ENCODE measurements at places on chromosomes 4 and X. TPM values are rescaled to one million over a fixed set of nuclear protein-coding genes. Genes with fewer than 3 reads are reported as not detected.

DNA sequence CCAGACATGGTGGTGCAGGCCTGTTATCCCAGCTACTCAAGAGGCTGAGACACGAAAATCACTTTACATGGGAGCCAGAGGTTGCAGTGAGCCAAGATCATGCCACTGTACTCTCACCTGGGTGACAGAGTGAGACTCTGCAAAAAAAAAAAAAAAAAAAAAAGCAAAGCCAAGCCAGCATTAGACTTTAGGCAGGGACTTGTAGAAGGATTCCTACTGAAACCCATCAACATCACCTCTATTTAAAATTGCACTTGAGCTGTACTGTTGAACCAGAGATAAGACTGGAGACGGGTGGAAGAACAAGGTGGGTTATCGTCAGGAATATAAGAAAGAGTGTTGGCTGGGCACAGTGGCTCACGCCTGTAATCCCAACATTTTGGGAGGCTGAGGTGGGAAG, 15.7 kb upstream of the AFAP1 start:
- peaks cover 4% of the 10 kb centered on the region for H3K4me1 ChIP-seq
- H3K4me3 ChIP-seq: no peak overlapping the region
- no peaks in the 10 kb centered on the region for H3K27me3 ChIP-seq
- peaks cover 2% of the 10 kb centered on the region for H3K36me3 ChIP-seq

GRCh38 chr4:87953826-87954225, 21.7 kb upstream of the SPP1 start:
- H3K4me3 ChIP-seq: no peak overlapping the region
- H3K4me1 ChIP-seq: peaks cover 29% of the 10 kb centered on the region
- peak overlapping the region; percentile 45 for H3K27ac ChIP-seq
- no peaks in the 10 kb centered on the region for H3K36me3 ChIP-seq

DNA sequence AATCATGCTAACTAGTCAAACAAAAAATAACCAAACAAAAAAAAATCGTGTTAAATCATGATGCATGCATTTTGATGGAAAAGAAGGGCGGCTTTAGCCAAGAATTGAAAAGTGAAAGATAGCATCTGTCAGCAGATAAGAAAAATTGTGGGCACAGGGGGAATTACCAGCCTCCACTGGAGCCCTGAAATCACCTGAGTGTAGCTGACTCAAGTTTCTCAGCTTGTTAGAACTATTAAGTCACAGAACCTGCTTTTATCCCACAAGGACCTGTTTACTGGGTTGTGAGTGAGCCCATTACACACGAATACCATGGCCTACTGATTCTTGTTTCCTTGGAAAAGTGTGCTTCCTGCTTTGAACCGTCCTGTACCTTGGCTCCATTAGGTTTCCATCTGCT, 85.2 kb downstream of the COX18 start:
- no peak overlapping the region for H3K4me3 ChIP-seq
- H3K4me1 ChIP-seq: no peaks in the 10 kb centered on the region
- H3K27ac ChIP-seq: no peak overlapping the region

- no peak overlapping the region for H3K27ac ChIP-seq
- no peak for DNase-seq
- peaks cover 17% of the 10 kb centered on the region for H3K4me1 ChIP-seq
- H3K36me3 ChIP-seq: no peaks in the 10 kb centered on the region
- H3K27me3 ChIP-seq: no peaks in the 10 kb centered on the region
- H3K4me3 ChIP-seq: no peak overlapping the region
These were observed 17.0 kb downstream of the ADGRA3 start for GRCh38 chr4:22498866-22499265.

GRCh38 chr4:89221167-89221867, 86.3 kb downstream of the GPRIN3 start:
- no peak overlapping the region for H3K27ac ChIP-seq
- no peak overlapping the region for H3K4me3 ChIP-seq
- no peaks in the 10 kb centered on the region for H3K36me3 ChIP-seq
- no peaks in the 10 kb centered on the region for H3K27me3 ChIP-seq
- DNase-seq: no peak

DNA sequence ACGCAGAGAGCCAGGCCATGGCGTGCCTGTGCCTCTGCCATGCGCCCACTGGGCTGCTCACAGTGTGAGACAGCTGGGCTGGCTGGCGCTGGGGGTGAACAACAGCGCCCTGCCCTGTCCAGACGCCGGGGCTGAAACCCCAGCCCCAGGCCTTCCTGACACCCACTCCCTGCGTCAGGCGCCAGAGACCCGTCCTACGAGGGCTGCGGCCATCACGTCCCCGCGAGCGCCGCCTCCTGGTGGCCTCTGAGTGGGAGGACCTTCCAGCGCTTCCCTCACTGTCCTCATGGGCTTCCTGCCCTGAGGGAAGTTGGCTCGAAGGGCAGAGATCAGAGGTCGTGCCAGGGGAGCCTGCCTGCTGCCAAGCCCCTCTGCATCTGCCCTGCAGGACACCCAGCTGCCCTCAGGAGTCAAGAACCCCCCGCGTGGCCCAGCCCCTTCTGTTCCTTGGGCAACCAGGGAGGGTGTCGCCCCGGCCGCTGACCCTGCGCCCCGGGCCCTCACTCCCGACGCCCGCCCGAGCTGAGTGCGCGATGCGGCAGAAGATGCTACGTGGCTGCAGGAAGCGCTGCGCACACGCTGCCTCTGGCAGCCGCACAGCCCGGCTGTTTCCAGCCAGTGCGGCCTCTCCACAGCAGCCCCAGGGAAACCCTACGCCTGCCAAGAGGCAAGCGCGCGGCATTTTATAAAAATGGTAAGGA, 16.2 kb downstream of the NELFA start:
- H3K4me3 ChIP-seq: no peak overlapping the region
- H3K27ac ChIP-seq: no peak overlapping the region
- peaks cover 7% of the 10 kb centered on the region for H3K36me3 ChIP-seq
- H3K27me3 ChIP-seq: no peaks in the 10 kb centered on the region
- no peaks in the 10 kb centered on the region for H3K4me1 ChIP-seq

GRCh38 chrX:39869846-39870601, 227.7 kb downstream of the BCOR start:
- no peak for DNase-seq
- H3K4me3 ChIP-seq: no peak overlapping the region
- H3K36me3 ChIP-seq: no peaks in the 10 kb centered on the region
- peak overlapping the region; percentile 59 for H3K27ac ChIP-seq

- H3K4me3 ChIP-seq: no peak overlapping the region
- no peak for DNase-seq
- H3K27ac ChIP-seq: peak overlapping the region; percentile 22
These were observed 38.7 kb downstream of the SEC24B start for GRCh38 chr4:109472343-109472761.

DNA sequence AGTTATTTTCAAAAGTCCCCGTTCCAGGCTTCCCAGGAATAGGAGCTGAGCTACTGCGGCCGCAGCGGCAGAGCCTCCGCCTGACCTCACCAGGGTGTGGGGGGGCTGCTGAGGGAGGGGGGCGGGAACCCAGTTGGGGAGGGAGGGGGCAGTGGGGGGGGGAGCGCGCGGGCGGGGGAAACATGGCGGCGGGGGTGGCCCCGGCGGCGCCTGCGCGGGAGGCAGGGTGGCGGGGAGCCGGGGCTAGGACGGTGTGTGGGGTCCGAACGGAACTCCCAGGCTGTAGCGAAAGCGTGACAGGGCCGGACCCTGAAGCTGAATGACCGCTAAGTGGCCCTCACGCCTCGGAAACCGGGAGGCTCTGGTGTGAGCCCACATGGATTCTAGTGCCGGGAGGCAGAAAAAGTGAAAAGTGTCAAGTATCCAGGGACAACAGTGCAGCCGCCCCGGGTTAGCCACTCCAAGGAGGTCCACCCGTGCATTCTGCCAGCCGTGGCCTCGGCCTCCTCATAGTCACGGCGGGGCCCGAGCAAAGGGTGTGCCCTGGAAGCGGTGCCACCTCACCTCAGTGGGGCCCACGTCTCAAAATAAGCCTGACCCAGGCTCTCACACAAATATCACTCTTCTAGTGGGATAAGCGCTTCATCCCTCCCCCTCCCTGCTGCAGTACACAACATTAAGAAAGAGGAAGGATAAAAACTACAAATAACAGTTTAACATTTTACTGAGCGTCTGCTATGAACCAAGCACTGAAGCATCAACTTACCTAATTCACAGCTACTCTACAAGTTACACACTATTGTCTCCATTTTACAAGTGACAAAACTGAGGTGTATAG, at the start of gene KLHL13:
Gene KLHL13 (minus strand): TSS at position 98 of the 838 bp plus-strand sequence. CDS start 88,337 bp downstream, outside the sequence.
- H3K36me3 ChIP-seq: no peaks in the 10 kb centered on the region
- peaks cover 4% of the 10 kb centered on the region for H3K27me3 ChIP-seq
- H3K4me1 ChIP-seq: peaks cover 6% of the 10 kb centered on the region
- no peak for DNase-seq
- no peak within 1 kb of the TSS for H3K27ac ChIP-seq

DNA sequence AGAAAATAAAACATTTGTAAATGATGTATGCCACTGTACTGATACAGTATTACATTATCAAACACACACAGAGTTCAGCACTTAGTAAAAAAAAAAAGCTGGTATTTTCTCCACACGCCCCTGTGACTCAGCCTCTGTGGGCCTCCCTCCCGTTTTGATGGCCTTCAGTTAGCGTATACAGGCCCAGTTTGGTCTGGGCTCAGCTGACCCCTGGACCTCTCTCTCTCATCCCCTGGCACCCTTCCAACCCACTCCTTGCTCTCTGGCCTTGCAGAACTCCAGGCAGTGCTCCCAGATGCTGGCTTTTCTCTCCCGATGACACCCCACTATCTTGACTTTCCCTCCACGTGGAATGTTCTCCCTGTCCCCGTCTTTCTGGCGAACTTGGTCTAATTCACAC, 89.0 kb upstream of the LIMCH1 start:
- peaks cover 7% of the 10 kb centered on the region for H3K4me1 ChIP-seq
- no peak overlapping the region for H3K4me3 ChIP-seq
- no peak for DNase-seq
- peaks cover 8% of the 10 kb centered on the region for H3K27me3 ChIP-seq
- H3K36me3 ChIP-seq: no peaks in the 10 kb centered on the region

Gene SSX2B
- not detected for total RNA-seq

Gene GAGE13
- total RNA-seq: not detected

Gene SLC6A8
- 71.1 TPM for total RNA-seq

Gene KLHL4
- total RNA-seq: 2.0 TPM

Measured in chondrocyte (in vitro differentiated cells).